Spinal cord (tissue), 10 donors: ENCODE measurements at places on chromosomes 13 and 19. TPM values are rescaled to one million over a fixed set of nuclear protein-coding genes. Genes with fewer than 3 reads are reported as not detected.
A peak's percentile ranks its signal among the peaks of the same experiment; 100 is the strongest.

GRCh38 chr13:100124265-100124664 lies 35.4 kb downstream of the PCCA start:
- no peak overlapping the region for H3K4me3 ChIP-seq
- H3K27me3 ChIP-seq, result no peaks in the 10 kb centered on the region

- H3K4me1 ChIP-seq, result no peaks in the 10 kb centered on the region
- no peak for DNase-seq
- no peaks in the 10 kb centered on the region for H3K36me3 ChIP-seq
- no peak overlapping the region for H3K4me3 ChIP-seq
- no peak overlapping the region for H3K27ac ChIP-seq
Observed at GRCh38 chr13:33787051-33787591, 30.8 kb upstream of the RFC3 start.

DNA sequence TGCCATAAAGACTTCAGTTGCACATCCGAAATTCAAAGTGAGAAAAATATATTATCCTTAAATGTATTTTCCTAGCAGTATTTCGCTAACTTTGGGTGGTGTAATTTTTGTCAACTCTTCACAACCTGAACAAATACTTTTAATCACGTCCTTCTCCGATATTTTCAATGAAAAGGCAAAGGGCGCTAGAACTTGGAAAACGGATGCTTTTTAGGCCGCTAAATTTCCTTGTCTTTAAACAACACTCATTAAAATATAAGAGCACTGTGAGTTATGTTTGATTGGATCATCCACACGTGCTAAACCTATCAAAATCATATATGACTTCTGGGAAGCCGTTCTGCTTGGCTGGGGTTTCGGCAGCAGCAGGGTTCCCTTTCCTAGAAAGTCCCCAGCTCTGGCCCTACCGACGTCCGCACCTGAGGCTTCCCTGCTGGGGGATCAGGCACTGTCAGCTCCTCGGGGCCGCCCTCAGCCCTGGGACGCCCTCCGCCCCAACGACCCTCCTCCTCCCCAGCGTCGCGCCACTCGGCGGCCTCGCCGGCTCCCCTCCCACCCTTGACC lies 462 bp upstream of the MPHOSPH8 start:
- H3K36me3 ChIP-seq, result no peaks in the 10 kb centered on the region
- peak; percentile 17 for DNase-seq
- peaks cover 10% of the 10 kb centered on the region for H3K4me1 ChIP-seq
- H3K27ac ChIP-seq, result peak overlapping the region; percentile 90
- peak overlapping the region; percentile 74 for H3K4me3 ChIP-seq

DNA sequence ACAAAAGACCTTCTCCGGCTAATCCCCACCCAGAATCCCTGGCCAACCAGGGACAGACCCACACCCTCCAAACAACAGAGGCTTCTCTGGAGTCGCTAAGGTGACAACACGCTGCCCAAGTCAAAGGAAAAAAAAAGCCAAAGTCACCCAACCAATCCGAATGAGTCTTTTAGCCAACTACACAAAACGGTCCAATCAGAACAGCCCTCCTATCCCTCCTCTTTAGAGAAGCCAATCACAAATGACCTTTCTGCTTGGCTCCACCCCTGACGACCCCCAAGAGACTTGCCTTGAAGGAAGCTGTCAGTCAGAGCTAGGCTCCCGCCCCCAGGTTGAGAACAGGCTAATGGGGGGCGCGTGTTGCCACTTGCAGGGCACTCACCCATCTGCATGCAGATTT lies 6.6 kb upstream of the FBXW9 start:
- H3K4me1 ChIP-seq, result no peaks in the 10 kb centered on the region
- DNase-seq, result no peak
- H3K27me3 ChIP-seq, result no peaks in the 10 kb centered on the region
- no peak overlapping the region for H3K4me3 ChIP-seq

Gene NEK5
- 3.0 TPM for total RNA-seq

- H3K4me1 ChIP-seq, result peaks cover 22% of the 10 kb centered on the region
- no peak for DNase-seq
- no peak overlapping the region for H3K4me3 ChIP-seq
Observed at GRCh38 chr19:41932720-41933332, 4.6 kb upstream of the ERFL start.

- no peaks in the 10 kb centered on the region for H3K4me1 ChIP-seq
- H3K27ac ChIP-seq, result no peak overlapping the region
- H3K36me3 ChIP-seq, result no peaks in the 10 kb centered on the region
- DNase-seq, result peak; percentile 35
Observed at GRCh38 chr13:40232311-40233040, 434.0 kb downstream of the FOXO1 start.

Gene NHLRC3
- total RNA-seq, result 36.6 TPM

DNA sequence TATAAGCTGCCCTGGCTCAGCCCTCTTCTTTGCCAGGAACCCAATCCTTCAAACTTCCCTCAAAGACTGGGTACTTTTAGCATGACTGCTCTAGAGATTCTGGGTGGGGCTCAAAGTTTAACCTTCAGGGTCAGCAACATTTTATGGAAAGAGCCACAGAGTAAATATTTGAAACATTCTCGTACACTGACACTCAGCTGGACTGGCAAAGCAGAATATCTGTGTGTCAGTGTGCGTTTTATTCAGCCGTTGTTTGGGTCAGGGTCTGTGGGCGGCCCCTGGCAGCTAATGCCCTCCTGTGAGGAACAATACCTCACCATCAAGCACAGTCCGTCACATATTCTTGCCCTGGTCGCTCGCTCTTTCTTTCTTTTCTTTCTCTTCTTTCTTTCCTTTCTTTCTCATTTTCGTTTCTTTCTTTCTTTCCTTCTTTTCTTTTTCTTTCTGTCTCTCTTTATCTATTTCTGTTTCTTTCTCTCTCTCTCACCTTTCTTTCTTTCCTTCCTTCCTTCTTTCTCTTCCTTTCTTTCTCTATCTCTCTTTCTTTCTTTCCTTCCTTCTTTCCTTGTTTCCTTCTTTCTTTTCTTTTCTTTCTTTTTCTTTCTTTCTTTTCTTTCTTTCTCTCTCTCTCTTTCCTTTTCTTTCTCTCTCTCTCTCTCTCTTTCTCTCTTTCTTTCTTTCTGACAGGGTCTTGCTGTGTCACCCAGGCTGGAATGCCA lies 10.7 kb downstream of the DPRX start:
- H3K36me3 ChIP-seq, result no peaks in the 10 kb centered on the region
- H3K27me3 ChIP-seq, result no peaks in the 10 kb centered on the region
- H3K4me3 ChIP-seq, result no peak overlapping the region
- DNase-seq, result no peak

Gene LMO7
- 32.0 TPM for total RNA-seq

Gene C1QTNF9
- total RNA-seq, result 0.20 TPM

GRCh38 chr19:35509018-35509652 lies 4.3 kb downstream of the DMKN start:
- H3K27ac ChIP-seq, result no peak overlapping the region
- no peak for DNase-seq
- H3K4me3 ChIP-seq, result peak overlapping the region; percentile 3
- H3K36me3 ChIP-seq, result no peaks in the 10 kb centered on the region
- peaks cover 59% of the 10 kb centered on the region for H3K27me3 ChIP-seq

GRCh38 chr19:1402411-1403070 lies 1.2 kb upstream of the GAMT start:
- H3K27me3 ChIP-seq, result no peaks in the 10 kb centered on the region
- H3K4me3 ChIP-seq, result no peak overlapping the region
- no peak overlapping the region for H3K27ac ChIP-seq
- H3K4me1 ChIP-seq, result peaks cover 41% of the 10 kb centered on the region

DNA sequence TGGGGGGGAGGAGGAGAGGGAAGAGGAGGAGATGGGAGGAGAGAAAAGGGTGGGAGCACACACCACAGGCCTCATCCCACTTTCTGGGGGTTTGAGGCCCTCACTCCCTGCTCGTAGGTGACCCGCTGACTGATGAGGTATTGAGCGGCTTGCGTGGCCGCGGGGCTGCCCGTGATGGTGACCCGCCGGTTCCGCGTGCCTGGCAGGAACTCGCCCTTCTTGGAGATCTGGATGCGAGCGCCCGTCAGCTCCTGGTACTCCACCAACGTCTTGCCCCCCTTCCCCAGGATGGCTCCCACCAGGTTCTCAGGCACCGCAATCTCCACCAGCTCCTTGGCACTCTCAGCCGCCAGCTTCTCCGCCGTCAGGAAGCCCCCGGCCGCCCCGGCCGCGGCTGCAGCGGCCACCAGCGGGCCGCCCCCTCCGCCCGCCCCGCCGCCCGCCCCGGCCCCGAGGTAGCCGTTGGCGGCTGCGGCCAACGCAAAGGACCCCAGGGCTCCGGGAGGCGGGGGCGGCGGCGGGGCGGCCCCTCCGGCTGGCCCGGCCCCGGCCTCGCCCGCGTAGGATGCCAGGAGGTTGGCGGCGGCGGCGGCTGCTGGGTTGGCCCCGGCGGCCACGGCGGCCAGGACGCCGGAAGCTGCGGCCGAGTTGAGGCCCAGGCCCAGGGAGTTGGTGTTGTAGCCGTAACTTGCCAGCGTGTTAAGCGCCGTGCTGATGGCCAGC lies 25.4 kb upstream of the NANOS2 start:
- no peak for DNase-seq
- H3K4me3 ChIP-seq, result no peak overlapping the region
- no peak overlapping the region for H3K27ac ChIP-seq
- no peaks in the 10 kb centered on the region for H3K27me3 ChIP-seq
- H3K4me1 ChIP-seq, result peaks cover 10% of the 10 kb centered on the region
- peaks cover 80% of the 10 kb centered on the region for H3K36me3 ChIP-seq

DNA sequence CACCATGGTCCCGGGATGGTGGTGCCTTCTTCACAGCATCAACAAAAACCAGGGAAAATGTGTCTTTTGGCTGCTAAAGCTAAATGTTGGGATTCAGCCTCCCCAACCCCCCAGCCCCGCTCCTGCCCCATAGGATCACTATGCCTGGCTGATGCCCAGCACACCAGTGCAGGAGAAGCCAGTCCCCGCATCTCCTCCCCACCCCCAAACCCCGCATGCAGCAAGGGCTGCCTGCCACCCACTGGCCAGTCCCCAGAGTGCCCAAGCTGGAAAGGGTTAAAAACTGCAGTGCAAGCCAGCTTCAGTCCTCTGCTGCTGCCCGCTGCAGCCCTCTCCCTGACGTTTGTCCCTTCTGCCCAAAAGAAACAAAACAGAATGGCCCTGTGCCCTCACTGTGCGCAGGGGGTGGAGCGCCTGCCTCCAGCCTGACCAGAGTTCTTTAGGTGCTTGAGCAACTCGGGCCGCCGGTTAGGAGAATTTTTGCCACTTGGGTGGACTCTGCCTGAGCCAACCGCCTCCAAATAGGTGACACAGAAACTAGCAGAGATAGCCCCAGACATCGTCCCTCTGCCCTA lies 3.7 kb downstream of the CALM3 start:
- H3K36me3 ChIP-seq, result peaks cover 62% of the 10 kb centered on the region
- no peak overlapping the region for H3K4me3 ChIP-seq
- no peaks in the 10 kb centered on the region for H3K27me3 ChIP-seq
- H3K4me1 ChIP-seq, result peaks cover 65% of the 10 kb centered on the region

DNA sequence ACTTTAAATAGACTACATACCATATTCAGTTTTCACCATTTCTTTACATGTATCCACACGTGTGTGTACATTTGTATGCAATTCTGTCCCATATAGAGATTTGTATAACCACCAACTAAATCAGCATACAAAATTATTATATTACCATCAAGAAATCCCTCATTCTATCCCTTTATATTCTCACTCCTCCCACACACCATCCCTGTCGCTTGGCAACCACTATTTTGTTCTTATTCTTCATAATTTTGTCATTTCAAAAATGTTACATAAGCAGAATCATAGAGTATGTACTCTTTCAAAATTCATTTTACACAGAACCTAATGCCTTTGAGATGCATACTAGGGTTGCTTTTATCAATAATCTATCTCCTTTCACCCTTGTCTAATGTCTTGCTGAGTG lies 740.5 kb downstream of the SLITRK5 start:
- no peaks in the 10 kb centered on the region for H3K36me3 ChIP-seq
- H3K27ac ChIP-seq, result no peak overlapping the region
- H3K27me3 ChIP-seq, result no peaks in the 10 kb centered on the region
- DNase-seq, result no peak
- no peaks in the 10 kb centered on the region for H3K4me1 ChIP-seq

DNA sequence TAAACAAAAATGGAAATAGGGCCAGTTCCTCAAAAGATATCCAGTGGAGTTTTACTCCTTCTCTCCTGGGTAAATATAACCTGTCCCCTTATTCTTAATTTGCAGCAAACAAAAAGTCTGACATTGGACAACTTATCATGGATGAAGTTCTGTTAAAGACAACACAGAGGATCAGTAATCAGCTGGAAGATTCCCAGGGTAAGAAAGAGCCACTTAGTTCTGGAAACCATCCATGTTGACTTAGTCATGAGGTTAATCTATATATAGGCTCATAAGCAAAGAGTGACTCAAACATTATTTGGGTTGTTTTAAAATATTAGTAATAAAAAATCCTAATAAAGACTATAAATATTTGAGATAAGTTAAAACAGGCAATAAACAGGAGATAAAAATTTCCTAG lies 40.5 kb upstream of the EBPL start:
- H3K4me1 ChIP-seq, result no peaks in the 10 kb centered on the region
- H3K4me3 ChIP-seq, result no peak overlapping the region
- no peaks in the 10 kb centered on the region for H3K27me3 ChIP-seq
- H3K27ac ChIP-seq, result no peak overlapping the region
- peaks cover 11% of the 10 kb centered on the region for H3K36me3 ChIP-seq
- no peak for DNase-seq

- H3K4me1 ChIP-seq, result peaks cover 10% of the 10 kb centered on the region
- no peak overlapping the region for H3K27ac ChIP-seq
- DNase-seq, result no peak
- H3K4me3 ChIP-seq, result no peak overlapping the region
- H3K36me3 ChIP-seq, result peaks cover 38% of the 10 kb centered on the region
Observed at GRCh38 chr13:100533588-100534041, 55.0 kb downstream of the GGACT start.

Gene BCAM
- 34.3 TPM for total RNA-seq

DNA sequence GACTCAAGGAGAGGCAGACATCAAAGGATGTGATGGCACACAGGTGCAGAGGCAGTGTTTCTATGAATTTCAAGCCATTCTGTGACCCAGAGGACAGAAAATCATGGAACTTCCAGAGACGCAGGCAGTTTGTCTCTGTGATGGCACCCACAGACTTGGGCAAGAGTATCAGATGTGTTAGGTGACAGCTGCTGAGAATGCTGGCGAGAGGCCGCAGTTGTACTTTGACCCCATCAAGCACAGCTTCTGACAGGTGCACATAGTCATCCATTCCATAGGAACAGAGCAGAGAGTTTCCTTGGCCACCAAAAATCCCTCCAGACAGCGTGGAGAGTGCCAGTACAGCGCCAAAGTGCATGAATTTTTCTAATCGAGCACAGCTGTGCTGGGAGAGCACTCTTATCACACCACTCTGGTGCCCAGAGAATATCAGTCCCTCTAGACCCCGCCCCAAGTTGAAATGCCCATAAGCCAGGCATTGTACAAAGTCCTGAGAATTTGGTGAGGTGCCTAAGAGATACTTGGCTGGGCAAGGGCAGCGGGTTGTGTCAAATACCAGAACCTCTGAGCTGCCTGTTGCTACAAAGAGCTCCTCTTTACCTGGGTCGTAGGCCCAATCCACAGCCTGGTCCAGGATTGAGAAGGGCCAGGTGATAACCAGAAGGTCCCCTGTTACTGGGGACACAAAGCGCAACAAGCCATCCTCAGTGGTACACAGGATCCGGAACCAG lies 12.4 kb downstream of the WDR87 start:
- H3K27me3 ChIP-seq, result no peaks in the 10 kb centered on the region
- no peak for DNase-seq
- no peaks in the 10 kb centered on the region for H3K4me1 ChIP-seq

Gene CLEC11A
- 44.7 TPM for total RNA-seq

GRCh38 chr13:79659121-79659521 lies 178.2 kb downstream of the NDFIP2 start:
- peaks cover 3% of the 10 kb centered on the region for H3K4me1 ChIP-seq
- H3K36me3 ChIP-seq, result no peaks in the 10 kb centered on the region
- no peaks in the 10 kb centered on the region for H3K27me3 ChIP-seq
- no peak overlapping the region for H3K27ac ChIP-seq
- DNase-seq, result peak; percentile 24
